SW480 (cell line): ENCODE measurements at places on chromosomes 4 and X.

- DNase-seq: no peak
Measured at GRCh38 chr4:83625821-83626220, 89.9 kb downstream of the GPAT3 start.

GRCh38 chrX:109463784-109464183 lies 18.1 kb downstream of the GUCY2F start:
- DNase-seq: no peak

DNA sequence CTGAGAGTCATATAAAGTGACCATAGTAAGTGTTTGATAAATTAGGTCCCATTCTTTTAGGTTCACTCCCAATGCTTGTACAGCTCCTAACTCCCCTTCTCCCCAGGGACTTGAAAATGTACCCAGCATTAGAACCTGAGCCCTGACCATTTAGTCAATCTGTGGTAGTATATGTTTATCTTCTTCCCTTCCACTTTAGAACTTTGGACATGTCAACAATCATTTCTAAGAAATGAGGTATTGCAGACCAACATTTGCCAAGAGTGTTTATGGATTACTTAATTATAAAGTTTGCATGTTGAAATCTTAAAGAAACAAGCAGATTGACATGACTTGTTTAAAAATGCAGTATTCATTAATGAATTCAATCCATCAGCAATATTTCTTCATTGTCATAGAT lies 26.0 kb downstream of the AFM start:
- DNase-seq: no peak

DNA sequence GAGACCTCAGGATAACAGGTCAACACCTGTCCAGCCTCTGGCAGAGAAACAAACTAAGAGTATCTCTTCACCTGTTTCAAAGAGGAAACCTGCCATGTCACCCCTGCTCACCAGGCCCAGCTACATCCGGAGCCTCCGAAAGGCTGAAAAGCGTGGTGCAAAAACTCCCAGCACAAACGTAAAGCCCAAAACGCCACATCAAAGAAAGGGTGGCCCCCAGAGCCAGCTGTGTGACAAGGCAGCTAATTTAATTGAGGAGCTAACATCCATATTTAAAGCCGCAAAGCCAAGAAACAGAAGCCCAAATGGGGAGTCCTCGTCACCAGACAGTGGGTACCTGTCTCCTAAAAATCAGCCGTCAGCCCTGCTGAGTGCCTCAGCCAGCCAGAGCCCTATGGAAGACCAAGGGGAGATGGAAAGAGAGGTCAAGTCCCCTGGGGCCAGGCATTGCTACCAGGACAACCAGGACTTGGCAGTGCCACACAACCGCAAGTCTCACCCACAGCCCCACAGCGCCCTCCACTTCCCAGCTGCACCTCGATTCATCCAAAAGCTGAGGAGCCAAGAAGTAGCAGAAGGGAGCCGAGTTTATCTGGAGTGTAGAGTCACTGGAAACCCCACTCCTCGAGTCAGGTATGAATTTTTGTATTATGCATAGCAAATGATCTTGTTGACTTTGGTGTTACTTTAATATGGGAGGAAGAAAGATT lies 15.1 kb downstream of the PALLD start:
- peak; percentile 36 for DNase-seq

GRCh38 chr4:17463606-17464005 lies 48.3 kb downstream of the QDPR start:
- no peak for DNase-seq

DNA sequence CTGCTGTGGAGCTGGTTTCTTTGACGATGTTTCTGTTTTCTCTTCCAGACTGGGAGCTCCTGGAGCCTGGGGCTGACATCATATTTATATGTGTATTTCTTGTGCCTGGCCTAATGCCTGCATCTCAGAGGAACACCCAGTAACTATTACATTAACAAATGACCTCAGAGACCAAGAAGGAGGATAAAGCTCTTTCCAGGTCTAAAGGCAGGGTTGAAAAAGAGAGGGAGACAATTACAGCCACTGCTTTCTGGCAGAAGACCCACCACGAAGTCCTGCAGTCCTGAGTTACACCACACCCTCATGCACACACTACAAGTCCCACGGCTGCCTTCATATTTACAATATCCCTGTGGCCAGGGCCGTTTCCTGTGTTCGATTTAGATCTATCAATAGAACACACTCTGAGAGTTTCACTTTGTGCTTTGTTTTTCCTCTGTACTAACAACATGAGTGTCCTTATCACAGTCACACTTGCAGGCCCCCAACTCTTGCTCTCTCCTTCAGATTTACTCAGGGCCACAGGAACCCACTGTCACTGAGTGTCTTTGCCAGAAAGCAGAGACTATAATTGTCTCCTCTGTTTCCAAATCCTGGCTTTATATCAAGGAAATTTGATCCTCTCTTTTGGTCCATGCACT lies 535.5 kb downstream of the MID1IP1 start:
- DNase-seq: no peak

DNA sequence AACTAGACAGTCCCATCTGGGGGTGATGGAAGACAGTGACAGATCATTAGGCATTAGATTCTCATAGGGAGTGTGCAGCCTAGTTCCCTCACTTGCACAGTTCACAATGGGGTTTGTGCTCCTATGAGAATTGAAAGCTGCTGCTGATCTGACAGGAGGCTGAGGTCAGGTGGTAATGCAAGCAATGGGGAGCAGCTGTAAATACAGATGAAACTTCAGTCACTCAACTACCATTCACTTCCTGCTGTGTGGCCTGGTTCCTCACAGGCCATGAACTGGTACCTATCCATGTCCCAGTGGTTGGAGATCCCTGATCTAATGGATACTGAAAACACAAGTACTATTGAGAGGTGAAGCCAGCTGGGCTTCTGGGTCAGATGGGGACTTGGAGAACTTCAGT lies 72.5 kb downstream of the AGTR2 start:
- DNase-seq: no peak
